RWPE1 (cell line): ENCODE measurements at places on chromosomes 2 and 18.
A peak's percentile ranks its signal among the peaks of the same experiment; 100 is the strongest.

GRCh38 chr2:222548992-222549391 is 106.9 kb downstream of the FARSB start:
- no peak for DNase-seq

DNA sequence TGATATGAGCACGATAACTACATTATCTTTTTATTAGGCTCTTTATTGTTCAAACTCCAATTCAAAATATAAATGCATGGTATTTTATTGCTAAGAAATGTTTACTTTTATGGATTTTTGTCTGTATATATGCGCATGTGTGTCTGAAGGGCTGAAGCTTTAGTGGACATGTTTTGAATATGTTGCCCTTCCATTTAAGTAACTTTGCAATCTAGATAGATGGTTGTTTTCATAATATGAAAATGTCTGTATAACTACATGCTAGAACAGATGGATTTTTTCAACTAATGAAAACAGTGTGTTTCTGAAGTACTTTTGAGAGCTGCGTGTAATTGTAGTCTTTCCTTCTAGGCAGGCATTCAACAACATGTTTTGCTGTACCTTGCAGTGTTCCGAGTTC is 18.7 kb downstream of the DCAF17 start:
- DNase-seq, result no peak

DNA sequence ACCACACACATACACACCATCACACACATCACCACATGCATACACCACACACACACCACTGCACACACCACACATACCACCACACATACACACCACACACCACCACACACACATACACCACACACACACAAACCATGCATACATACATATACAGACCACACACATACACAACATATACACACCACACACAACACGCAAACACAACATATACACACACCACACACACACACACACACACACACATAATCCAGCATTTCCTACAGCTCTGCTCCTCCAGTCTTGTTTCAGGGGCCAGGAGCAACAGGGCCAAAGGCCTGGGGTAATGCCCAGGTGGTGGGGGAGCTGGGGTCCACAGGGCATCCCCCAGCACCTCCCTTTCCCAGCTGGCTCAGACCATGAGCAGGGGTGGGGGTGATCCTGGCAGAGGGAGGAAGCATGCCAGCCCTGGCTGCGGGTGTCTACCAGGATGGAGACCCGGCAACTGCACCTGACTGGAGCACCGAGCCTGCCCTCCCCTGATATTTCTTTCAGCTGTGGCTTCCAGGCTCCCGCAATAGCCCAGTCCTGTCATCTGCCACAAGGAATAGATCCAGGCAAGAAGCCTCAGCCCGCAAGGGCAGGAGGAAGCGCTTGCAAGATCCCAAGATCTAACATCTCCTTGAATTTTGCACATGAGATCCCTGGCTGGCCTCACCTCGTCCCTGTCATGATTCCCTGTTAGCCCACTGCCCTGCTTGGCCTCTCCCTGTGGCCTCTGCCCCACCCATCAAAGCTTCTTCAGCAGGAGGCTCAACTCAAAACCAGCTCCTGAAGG is 196.9 kb downstream of the TNS1 start:
- no peak for DNase-seq

DNA sequence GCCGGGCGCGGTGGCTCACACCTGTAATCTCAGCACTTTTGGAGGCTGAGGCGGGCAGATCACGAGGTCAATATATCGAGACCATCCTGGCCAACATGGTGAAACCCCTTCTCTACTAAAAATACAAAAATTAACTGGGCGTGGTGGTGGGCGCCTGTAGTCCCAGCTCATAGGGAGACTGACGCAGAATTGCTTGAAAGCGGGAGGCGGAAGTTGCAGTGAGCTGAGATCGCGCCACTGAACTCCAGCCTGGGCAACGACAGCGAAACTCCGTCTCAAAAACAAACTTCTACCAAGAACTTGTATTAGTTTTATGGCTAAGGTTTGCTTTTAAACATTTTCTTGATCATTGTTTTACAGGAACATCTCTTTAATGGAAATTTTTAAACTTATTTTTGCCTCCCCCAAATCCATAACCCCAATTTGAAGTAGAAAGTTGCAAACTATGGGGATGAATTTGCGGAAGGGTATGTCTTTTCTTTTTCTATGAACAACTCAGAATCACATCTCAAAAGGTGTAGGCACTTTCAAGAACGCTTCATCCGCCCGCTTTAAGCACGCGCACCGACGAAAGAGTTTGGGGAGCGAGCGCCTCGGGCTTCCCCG is 46.8 kb upstream of the PTMA start:
- no peak for DNase-seq

- DNase-seq, result no peak
Measured at GRCh38 chr2:224596289-224596688, 11.1 kb upstream of the CUL3 start.

DNA sequence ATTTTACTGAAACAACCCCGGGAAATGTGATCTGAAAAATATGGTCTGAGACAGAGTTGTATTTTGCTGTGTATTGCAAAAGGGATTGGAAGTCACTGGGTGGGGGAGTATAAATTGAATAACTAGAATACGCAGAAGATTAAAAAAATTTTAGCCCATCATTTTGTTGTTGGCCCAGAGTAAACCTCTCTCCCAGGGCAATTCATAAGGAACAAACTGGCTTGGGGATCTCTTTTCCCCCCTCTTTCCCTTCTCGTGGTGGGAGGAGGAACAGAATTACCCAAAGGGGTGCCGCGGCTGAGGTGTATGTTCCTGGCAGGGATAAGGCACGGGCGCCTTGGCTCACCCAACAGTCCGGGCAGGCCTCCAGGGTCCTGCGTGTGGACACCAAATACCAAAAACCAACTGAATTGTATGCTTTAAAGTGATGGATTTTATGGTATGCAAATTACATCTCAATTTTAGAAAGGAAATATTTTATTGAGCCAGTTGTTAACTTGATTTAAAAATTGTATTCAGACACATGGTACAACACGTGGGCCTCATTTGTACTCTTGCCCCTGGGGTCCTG is 121.2 kb upstream of the SPRED2 start:
- DNase-seq, result no peak

DNA sequence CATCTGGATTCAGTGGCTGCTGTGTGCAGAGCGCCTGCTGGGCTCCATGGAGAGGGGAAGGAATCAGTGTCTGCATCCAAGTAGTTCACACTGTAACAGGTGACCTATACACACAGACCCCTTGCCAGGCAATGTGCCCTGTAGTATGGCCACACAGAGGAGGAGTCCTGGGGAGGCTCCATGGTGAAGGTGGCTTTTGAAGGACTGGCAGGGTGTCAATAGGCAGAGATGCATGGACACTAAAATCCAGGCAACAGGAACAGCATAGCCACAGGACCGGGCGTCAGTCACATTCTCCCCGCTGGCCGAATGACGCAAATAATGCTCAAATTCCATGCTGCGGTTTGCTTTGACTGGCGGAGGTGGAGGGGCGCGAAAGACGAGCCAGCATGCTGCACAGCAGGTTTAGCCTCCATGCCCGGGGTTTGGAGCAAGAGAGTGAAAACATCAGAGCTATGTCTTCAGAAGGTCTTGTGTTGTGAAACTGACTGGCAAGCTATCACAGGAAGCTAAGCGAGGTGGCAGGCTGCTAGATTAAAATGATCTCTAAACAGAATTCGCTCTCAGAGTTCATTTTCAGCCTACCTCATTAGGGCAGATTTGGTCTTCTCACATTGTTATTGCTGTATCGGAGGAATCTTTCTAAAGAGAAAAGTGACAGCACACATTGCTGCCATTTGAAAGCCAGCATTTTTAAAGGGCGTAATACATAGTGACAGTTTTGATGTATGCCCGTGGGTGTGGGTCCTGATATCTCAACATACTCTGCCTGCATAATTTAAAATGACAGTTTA is 1.2 kb upstream of the CHMP1B start:
- peak; percentile 61 for DNase-seq
